ENCODE measurements at places on chromosomes 7 and 10.

DNA sequence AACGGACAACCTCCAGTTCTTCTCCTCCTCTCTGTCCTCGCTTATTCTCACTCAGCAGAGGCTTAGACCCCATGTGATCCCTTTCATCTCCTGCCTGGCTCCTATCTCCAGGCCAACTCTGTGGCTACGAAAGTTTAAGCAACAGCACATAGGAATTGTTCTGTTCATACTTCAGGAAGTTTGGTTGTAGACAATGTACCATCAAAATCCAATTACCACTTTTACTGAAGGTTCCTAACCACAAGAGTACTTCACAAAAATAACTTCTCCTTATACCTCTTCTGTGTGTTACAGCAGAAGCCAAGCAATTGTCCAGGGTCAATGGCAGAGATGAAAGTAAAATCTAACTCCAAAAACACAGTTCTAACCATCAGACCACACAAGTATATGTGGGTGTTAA is 80.0 kb downstream of the SLC25A13 start:
- no peak for DNase-seq

GRCh38 chr10:48468866-48469511 is 135.9 kb downstream of the ARHGAP22 start:
- no peak for DNase-seq

GRCh38 chr7:93298671-93299070 is 66.5 kb downstream of the VPS50 start:
- DNase-seq, result no peak

- DNase-seq, result no peak
Measured at GRCh38 chr7:158828133-158829020, 932 bp downstream of the ESYT2 start.

- no peak for DNase-seq
Measured at GRCh38 chr7:27202018-27202861, 2.3 kb upstream of the HOXA13 start.

GRCh38 chr10:124681626-124682552 is 62.3 kb downstream of the FAM53B start:
- no peak for DNase-seq

- no peak for DNase-seq
Measured at GRCh38 chr10:31704195-31704594, 224.4 kb downstream of the ARHGAP12 start.

GRCh38 chr7:158356454-158356853 is 231.2 kb downstream of the PTPRN2 start:
- DNase-seq, result no peak

DNA sequence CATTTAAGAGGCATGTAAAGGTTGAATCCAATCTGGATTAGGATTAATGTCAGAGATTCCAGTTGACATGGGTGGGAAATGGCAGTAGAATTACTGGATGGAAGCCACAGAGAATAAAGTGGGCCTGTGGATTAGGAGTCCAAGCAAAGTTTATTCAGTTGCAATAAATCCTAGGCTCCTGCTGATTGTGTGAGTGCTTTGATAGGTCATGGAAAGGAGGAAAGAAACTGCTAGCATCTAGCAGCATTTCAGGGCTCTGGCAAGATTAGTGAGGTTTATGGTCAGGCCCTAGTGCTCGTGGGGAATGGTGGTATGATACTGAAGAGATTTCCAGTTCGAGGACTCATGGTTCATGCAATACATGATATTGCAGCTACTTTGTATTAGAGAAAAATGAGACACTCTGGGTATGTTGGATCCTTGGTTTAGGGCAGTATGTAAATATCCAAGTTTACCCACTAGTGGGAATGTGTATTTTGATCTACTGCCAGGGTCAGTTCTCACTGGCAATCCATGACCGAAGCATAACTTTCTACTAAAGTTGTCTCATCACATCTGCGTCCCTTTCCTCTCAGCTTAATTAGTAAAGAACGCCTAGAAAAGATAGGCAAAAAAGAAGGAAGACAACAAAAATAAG is 235.0 kb downstream of the SUGCT start:
- DNase-seq, result no peak

All from NCI-H187 (cell line).